ENCODE measurements at places on chromosomes 2 and 18.

DNA sequence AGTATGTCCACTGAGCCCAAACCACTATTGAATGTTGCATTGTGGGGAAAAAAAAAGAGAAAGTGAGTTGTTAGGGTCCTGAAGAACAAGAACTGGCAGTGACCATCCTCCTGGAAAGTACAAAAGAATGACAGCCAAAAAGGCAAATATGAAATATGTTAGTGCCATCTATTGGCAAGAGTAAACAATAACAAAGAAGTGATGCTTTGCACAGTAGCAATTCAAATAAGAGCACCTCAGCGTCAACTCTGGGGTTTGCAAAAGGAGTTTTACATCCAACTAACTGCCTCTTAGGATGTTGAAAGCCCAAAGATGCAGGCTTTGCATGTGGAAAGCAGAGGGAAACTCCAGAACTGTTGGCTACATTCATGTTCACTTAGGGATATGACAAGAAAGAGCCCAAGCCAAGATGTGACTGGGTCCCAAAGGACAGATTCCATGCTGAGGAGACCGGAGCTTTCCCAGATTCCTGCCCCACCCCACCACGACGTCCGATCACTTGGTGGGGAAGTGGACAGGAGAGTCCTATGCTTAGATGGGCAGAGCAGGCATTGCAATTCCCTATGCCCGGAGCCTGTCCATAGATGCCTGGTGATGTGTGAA, 15.6 kb downstream of the TRABD2A start:
- peaks cover 2% of the 10 kb centered on the region for H3K27me3 ChIP-seq
- H3K27ac ChIP-seq = no peak overlapping the region
- H3K36me3 ChIP-seq = no peaks in the 10 kb centered on the region
- H3K4me3 ChIP-seq = no peak overlapping the region
- no peaks in the 10 kb centered on the region for H3K4me1 ChIP-seq
- no peak for DNase-seq

- no peaks in the 10 kb centered on the region for H3K27me3 ChIP-seq
- no peak overlapping the region for H3K27ac ChIP-seq
- H3K4me3 ChIP-seq = no peak overlapping the region
- DNase-seq = no peak
- H3K36me3 ChIP-seq = no peaks in the 10 kb centered on the region
Measured at GRCh38 chr2:3282056-3282998, 95.3 kb downstream of the EIPR1 start.

DNA sequence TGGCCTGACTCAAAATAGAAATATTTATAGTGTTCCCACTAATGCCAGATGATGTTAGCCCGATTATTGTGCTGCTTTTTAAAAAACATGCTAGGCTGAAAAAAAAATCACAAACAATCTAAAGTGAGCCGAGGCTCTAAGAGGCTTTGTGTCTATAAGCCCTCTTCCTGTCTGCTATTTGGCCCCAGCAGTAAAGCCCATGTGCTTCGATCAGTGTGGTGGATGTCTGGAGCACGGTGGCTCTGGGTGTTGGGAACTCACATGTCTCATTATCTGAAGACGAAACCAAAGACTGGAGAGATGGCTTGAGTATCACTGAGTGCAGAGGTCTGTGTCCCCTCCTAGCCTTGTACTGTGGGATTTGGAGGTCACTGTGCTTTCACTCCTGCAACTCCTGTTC, 55.1 kb downstream of the INO80C start:
- no peak overlapping the region for H3K27ac ChIP-seq
- no peaks in the 10 kb centered on the region for H3K36me3 ChIP-seq
- DNase-seq = no peak
- no peaks in the 10 kb centered on the region for H3K4me1 ChIP-seq
- no peak overlapping the region for H3K4me3 ChIP-seq

- H3K27me3 ChIP-seq = peaks cover 19% of the 10 kb centered on the region
- peak overlapping the region; percentile 69 for H3K4me3 ChIP-seq
- no peaks in the 10 kb centered on the region for H3K36me3 ChIP-seq
- H3K4me1 ChIP-seq = no peaks in the 10 kb centered on the region
- DNase-seq = peak; percentile 71
Measured at GRCh38 chr2:106886916-106887758, 1.2 kb upstream of the ST6GAL2 start.

- H3K27ac ChIP-seq = no peak overlapping the region
- no peaks in the 10 kb centered on the region for H3K36me3 ChIP-seq
- DNase-seq = no peak
- H3K4me1 ChIP-seq = no peaks in the 10 kb centered on the region
Measured at GRCh38 chr18:79590191-79591031, 89.2 kb upstream of the CTDP1 start.

DNA sequence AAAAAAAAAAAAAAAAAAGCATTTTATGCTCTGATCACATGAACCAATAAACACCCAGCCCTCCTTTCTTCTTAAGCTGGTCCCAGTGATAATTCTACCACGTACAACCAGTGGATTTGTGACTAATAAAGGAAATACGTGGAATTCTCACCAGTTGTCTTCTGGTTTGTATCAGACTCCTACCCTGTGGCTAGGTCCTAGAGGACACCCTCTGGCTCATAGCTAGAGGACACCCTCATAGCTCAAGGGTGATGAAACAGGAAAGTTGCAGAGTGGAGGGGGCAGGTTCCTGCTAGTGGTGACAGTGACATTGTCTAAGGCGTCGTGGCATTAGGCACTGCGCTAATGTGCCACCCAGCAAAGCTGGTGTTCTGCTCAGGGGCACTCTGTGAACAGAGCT, 167.8 kb downstream of the BCL11A start:
- no peak overlapping the region for H3K4me3 ChIP-seq
- no peaks in the 10 kb centered on the region for H3K4me1 ChIP-seq
- no peak for DNase-seq
- H3K27ac ChIP-seq = no peak overlapping the region
- no peaks in the 10 kb centered on the region for H3K36me3 ChIP-seq

- no peak overlapping the region for H3K4me3 ChIP-seq
- H3K36me3 ChIP-seq = no peaks in the 10 kb centered on the region
- H3K27ac ChIP-seq = no peak overlapping the region
- no peak for DNase-seq
- H3K27me3 ChIP-seq = no peaks in the 10 kb centered on the region
- no peaks in the 10 kb centered on the region for H3K4me1 ChIP-seq
Measured at GRCh38 chr18:67652288-67652687, 135.8 kb upstream of the DSEL start.

GRCh38 chr18:58748899-58749595, 77.8 kb downstream of the MALT1 start:
- H3K27me3 ChIP-seq = no peaks in the 10 kb centered on the region
- no peak for DNase-seq
- H3K4me1 ChIP-seq = no peaks in the 10 kb centered on the region
- no peak overlapping the region for H3K27ac ChIP-seq
- no peak overlapping the region for H3K4me3 ChIP-seq

DNA sequence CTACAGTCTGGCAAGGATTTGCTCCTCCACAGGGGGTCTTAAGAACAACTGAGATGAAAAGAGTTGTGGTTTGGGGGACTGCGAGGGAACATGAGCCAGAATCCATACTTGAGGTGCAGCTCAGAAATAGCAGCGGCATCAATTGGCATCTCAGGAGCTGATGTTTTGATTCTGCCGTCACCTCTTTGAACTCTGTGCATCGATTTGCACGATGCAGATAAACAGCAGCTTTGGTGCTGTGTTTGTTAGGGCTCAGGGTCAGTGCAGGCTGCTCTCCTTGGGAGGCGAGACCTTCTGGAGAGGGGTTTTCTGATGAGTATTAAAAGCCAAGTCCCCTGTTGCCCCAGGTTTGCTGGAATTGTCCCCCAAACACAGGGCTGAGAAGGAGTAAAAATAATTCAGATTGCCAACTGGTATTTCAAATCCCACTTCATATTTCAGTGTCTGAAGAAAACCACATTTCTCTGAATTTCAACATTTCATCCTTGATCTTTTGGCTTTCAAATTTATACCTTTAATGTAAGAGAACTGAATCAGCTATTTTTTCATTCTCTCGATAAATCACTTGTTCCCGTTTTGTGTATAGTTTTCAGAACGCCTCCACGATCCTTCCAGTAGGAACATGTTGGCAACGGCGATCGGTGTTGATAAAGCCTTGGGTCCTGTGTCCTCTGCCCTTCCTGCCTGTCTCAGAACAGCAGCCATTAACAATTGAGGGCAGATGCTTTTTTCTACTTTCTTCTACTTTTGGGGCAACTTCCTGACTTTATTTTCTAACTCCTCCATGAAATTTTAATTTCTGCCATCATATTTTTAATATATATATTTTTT, 65.0 kb downstream of the RAB31 start:
- H3K27me3 ChIP-seq = no peaks in the 10 kb centered on the region
- no peak for DNase-seq
- no peaks in the 10 kb centered on the region for H3K4me1 ChIP-seq
- H3K4me3 ChIP-seq = no peak overlapping the region

GRCh38 chr2:73091164-73091563, 19.7 kb upstream of the SFXN5 start:
- no peak for DNase-seq
- H3K4me3 ChIP-seq = no peak overlapping the region
- no peaks in the 10 kb centered on the region for H3K36me3 ChIP-seq
- H3K27me3 ChIP-seq = no peaks in the 10 kb centered on the region
- no peak overlapping the region for H3K27ac ChIP-seq

GRCh38 chr2:44559108-44559507, 197.4 kb downstream of the CAMKMT start:
- H3K36me3 ChIP-seq = peaks cover 4% of the 10 kb centered on the region
- no peak for DNase-seq
- H3K27ac ChIP-seq = no peak overlapping the region
- no peak overlapping the region for H3K4me3 ChIP-seq

GRCh38 chr2:72710418-72711152, 115.2 kb downstream of the EXOC6B start:
- H3K4me1 ChIP-seq = no peaks in the 10 kb centered on the region
- DNase-seq = no peak
- H3K36me3 ChIP-seq = no peaks in the 10 kb centered on the region
- no peak overlapping the region for H3K27ac ChIP-seq
- no peaks in the 10 kb centered on the region for H3K27me3 ChIP-seq

DNA sequence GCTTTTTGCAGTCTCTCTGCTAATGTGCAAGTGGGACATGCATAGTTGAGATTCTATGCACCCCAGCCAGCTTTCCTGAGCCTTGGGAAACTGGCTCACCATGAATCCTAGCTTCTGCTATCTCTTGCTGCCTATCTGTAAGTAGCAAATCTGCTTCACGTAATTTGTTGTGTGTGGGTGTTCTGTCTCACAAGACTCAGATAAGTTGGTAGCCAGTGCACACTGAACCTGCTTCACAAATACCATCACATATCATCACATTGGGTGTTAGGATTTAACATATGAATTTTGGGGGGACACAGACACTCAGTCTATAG, 13.9 kb upstream of the VRK2 start:
- H3K4me3 ChIP-seq = no peak overlapping the region
- no peak for DNase-seq
- H3K4me1 ChIP-seq = no peaks in the 10 kb centered on the region
- no peak overlapping the region for H3K27ac ChIP-seq

DNA sequence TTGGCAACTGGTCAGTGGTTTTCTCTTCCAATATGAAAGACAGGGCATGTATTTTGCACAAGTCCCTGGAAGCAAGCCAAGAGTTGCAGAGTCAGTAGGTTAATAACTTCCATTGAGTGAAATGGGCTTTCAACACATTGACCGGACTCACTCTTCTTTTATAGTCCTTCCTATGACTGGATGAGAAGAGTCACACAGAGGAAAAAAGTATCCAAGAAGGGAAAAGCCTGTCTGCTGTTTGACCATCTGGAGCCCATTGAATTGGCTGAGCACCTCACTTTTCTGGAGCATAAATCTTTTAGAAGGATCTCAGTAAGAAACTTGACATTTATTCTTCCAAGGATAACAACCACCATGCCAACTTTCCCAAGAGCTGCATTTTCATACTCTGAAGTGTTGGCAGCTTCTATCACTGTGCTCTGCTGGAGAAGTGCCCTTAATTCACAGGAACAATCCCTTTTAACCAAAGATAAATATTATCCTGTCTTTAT, 45.4 kb downstream of the RASGRP3 start:
- DNase-seq = peak; percentile 24
- no peaks in the 10 kb centered on the region for H3K36me3 ChIP-seq
- no peak overlapping the region for H3K4me3 ChIP-seq
- H3K4me1 ChIP-seq = no peaks in the 10 kb centered on the region
- peak overlapping the region; percentile 8 for H3K27ac ChIP-seq

DNA sequence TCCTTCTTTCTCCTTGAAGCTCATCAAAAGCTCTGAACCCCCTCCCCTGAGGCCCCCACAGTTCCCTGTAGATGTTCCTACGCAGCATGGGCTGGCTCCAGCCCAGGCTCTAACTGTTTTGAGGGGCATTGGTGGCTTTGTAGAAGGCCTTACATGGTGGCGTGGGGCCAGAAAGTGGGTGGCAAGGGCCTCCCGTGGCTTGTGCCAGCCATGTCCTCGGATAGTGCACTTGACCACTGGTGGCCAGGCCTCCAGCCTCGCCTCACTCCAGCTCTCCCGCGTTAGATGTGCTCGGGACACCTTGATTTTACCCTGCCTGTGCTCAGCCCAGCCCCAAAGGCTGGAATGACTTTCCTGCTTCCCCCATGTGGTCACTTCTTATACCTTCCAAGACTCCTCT, 92.9 kb downstream of the TWIST2 start:
- H3K4me3 ChIP-seq = no peak overlapping the region
- no peak overlapping the region for H3K27ac ChIP-seq
- no peaks in the 10 kb centered on the region for H3K27me3 ChIP-seq
- no peaks in the 10 kb centered on the region for H3K4me1 ChIP-seq
- H3K36me3 ChIP-seq = no peaks in the 10 kb centered on the region
- DNase-seq = no peak

- no peak overlapping the region for H3K4me3 ChIP-seq
- DNase-seq = peak; percentile 33
- H3K27me3 ChIP-seq = no peaks in the 10 kb centered on the region
- H3K4me1 ChIP-seq = no peaks in the 10 kb centered on the region
- H3K36me3 ChIP-seq = no peaks in the 10 kb centered on the region
Measured at GRCh38 chr2:8315531-8316165, 366.2 kb upstream of the ID2 start.

DNA sequence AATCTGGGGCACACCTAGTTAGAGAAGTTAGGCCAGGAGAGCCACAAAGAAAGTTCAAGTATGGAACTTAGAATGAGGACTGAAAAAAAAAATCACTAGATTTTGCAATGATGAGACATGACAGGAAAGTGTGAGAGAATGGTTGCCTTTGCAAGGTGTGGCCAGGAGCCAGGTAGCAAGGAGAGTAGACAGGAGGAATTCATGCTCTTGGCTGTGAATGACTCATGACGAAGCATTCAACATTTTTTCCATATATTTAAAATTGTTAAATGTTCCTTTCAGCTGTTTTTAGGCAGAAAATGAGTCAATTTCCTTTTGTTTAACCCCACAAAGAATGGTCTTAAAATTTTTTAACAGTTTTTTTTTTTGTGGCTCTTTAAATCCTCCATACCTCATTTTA, 636.9 kb downstream of the PLCL1 start:
- H3K27me3 ChIP-seq = no peaks in the 10 kb centered on the region
- DNase-seq = no peak
- no peaks in the 10 kb centered on the region for H3K4me1 ChIP-seq
- no peak overlapping the region for H3K27ac ChIP-seq
- no peak overlapping the region for H3K4me3 ChIP-seq

GRCh38 chr2:120862201-120863060, 126.8 kb downstream of the GLI2 start:
- no peaks in the 10 kb centered on the region for H3K36me3 ChIP-seq
- no peaks in the 10 kb centered on the region for H3K27me3 ChIP-seq
- H3K4me1 ChIP-seq = no peaks in the 10 kb centered on the region
- H3K4me3 ChIP-seq = no peak overlapping the region
- DNase-seq = no peak

GRCh38 chr2:118128826-118129225, 40.6 kb downstream of the INSIG2 start:
- no peaks in the 10 kb centered on the region for H3K4me1 ChIP-seq
- DNase-seq = no peak
- H3K27ac ChIP-seq = no peak overlapping the region
- H3K27me3 ChIP-seq = no peaks in the 10 kb centered on the region
